ENCODE measurements at places on chromosomes 12 and 14. TPM values are rescaled to one million over a fixed set of nuclear protein-coding genes. Genes with fewer than 3 reads are reported as not detected.

DNA sequence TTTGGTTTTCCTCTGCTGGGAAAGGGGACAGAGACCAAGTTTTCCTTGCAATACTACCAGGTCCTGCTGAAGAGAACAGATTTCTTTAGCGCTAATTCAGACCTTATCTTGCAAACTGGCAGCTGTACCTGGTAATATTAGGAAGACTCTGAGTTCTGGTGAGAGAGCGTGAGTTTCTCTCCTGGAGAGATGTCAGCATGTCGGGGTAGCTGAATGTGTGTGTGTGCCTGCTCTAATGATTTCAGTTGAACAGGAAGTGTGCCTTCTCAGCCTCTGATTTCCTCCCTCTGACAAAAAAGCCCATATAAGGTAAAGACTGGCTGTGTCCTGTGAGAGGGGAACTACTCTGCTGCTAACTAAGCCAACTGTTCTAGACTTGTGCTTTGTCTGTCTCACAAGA lies 10.3 kb upstream of the ERP27 start:
- DNase-seq, result peak; percentile 71

NRL gene
- 1.3 TPM for total RNA-seq

DNA sequence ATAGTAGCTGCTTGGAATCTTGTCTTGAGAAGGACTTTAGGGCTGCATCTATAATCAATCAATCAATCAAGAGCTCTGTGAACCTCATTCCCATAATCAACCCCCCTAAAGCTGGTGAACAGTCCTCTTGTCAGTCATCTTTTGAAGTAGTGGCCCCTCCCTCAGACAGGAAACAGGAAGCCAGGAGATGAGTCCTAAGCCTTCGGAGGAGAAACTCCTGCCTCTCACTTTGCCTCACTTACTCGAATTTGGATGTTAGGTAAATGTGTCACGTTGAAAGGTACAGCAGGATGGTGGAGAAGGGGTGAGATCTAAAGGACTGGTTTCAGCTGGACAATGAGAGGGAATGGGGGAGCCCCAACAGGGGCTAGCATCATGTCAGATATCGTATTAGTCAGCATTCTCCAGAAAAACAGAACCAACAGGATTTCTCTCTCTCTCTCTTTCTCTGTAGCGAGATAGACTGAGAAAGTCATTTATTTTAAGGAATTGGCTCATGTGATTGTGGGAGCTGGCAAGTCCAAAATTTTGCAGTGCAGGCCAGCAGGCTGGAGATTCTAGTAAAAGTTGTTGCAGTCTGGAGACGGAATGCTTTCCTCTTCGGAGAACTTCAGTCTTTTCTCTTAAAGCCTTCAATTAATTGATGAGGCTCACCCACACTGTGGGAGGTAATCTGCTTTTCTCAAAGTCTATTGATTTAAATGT lies 144.4 kb upstream of the PWP1 start:
- no peak for DNase-seq

- DNase-seq, result peak; percentile 69
Observed at GRCh38 chr12:124549629-124550028, 17.8 kb downstream of the NCOR2 start.

GRCh38 chr14:60215127-60215444 lies 33.9 kb upstream of the PPM1A start:
- DNase-seq, result no peak

- DNase-seq, result no peak
Observed at GRCh38 chr12:9745199-9745598, 12.3 kb upstream of the CLECL1 start.

GRCh38 chr12:129566800-129567199 lies 337.0 kb downstream of the TMEM132D start:
- no peak for DNase-seq

- DNase-seq, result no peak
Observed at GRCh38 chr14:100350986-100351385, 27.8 kb downstream of the SLC25A47 start.

DNA sequence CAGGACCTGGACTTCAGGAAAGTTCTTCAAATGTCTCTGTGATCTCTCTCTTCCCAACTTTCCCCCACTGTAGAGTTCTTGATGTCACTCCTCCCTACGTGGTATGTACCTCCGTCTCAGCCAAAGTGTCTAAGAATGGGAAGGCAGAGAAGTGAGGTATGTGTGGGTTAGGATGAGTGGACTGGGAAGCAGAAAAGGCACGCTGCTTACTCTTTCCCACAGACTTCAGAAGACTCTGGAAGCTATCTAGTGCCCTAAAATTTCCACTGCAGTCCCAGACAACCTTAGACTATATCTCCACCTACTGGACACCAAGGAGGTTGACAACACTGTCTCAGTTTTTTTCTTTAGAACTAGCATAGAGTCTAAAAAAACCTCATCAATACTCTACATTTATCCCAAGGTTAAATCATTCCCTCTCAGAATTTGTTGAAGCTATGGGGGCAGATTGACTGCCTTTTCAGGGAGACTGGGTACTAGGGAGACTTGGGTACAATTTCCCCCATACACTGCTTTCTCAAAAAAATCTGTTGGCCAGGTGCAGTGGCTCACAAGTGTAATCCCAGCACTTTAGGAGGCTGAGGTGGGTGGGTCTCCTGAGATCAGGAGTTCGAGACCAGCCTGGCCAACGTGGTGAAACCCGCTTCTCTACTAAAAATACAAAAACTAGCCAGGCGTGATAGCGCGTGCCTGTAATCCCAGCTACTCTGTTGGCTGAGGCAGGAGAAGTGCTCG lies 20.6 kb upstream of the ITGA5 start:
- peak; percentile 83 for DNase-seq

MIP gene
- not detected for total RNA-seq

DNA sequence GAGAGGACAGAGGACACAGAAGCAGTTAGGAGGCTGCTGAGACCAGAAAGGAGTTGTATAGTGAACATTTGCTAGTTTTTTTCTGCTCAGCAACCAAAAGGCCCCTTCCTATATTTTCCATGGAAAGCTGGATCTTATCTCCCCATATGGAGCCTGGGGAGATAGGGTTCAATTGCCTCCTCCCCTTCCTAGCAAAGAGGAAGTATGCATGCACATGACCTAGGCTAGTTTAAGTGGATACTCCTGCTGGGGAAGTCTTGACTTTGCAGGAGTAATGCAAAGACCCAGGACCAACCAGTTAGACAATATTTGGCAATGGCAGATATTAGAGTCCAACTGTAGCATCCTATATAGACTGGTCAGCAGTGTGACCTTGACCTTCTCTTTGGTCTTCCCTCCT lies 15.1 kb downstream of the CHD8 start:
- DNase-seq, result no peak

DNA sequence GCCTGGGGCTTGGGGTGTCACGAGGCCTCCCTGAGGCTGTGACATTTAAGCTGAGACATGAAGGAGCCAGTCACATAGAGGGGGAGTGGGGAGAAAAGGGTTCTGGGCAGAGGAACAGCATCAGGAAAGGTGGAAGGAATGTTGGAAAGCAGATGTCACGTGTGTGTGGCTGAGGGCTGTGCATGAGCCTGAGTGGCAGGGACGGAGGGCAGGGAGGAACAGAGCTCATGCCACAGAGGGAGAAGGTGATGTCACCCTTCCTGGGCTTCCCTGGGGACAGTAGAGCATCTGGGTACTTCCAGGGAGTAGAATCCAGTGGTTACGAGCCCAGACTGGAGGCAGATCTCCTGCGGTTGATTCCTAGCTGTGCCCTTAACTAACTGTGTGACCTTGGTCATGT lies 32.0 kb upstream of the JDP2 start:
- no peak for DNase-seq

GRCh38 chr14:105414456-105415371 lies 4.9 kb upstream of the MTA1 start:
- DNase-seq, result peak; percentile 60

CLMN gene
- 0.43 TPM for total RNA-seq

C12orf50 gene
- not detected for total RNA-seq

GRCh38 chr14:38517426-38517825 lies 261.5 kb upstream of the CLEC14A start:
- DNase-seq, result no peak

DNA sequence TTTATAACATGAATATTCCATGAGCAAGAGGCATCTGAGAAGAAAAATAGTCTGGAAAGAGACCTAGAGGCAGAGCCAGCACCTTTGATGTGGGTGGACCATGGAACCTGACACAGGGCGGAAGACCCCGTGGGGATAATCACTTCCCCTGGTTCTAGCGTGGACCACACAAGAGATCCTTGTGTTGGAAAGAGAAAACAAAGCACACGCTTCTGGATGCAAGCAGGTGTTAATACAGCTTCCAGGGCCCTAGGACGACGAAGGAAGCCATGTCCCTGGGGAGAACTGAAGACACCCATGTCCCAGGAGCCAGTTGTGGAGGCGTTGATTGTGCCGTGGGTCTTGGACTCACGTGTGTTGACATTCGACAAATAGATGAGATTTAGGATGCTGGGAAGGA lies 102.9 kb downstream of the ADGRD1 start:
- no peak for DNase-seq

- no peak for DNase-seq
Observed at GRCh38 chr12:52182384-52182783, 9.4 kb downstream of the KRT80 start.

DAO gene
- total RNA-seq, result not detected

DNA sequence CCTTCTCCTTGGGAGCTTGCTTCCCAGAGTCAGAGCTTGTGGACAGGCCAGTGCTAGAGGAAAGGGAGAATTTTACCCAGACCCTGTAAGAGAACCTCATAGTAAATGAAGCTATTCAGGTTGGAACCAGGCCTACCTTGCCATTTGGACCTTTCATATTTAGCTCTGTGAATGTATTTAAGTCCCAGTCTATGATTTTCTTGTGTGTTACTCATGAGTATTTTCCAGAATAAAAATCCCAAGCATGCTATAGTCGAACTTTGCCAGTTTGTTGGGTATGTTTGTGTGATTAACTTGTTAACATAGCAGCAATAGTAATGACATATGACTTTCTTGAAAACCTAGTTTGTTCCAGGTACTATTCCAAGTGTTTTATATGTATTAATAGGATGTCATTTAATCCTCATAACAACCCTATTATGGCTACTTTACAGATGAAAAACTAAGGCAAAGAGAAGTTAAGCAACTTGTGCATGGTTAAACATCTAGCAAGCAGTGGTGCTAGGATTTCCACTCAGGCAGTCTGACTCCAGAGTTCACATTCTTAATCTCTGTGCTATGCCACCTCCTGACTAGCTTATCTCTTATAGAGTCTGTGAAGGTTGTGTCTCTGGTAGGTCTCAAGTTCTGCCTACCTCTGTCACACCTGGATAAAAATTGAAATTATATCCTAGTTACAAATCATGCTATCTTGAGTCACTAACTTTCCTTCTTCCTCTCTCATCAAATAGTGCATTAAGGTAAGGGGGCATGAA lies 47.9 kb upstream of the GARIN2 start:
- DNase-seq, result no peak

- no peak for DNase-seq
Observed at GRCh38 chr14:91127401-91127801, 13.5 kb downstream of the DGLUCY start.

SLC17A8 gene
- not detected for total RNA-seq

PELI2 gene
- total RNA-seq, result 5.2 TPM
